Nucleus accumbens (tissue), 56 donors: ENCODE measurements at places on chromosomes 5 and 9.

DNA sequence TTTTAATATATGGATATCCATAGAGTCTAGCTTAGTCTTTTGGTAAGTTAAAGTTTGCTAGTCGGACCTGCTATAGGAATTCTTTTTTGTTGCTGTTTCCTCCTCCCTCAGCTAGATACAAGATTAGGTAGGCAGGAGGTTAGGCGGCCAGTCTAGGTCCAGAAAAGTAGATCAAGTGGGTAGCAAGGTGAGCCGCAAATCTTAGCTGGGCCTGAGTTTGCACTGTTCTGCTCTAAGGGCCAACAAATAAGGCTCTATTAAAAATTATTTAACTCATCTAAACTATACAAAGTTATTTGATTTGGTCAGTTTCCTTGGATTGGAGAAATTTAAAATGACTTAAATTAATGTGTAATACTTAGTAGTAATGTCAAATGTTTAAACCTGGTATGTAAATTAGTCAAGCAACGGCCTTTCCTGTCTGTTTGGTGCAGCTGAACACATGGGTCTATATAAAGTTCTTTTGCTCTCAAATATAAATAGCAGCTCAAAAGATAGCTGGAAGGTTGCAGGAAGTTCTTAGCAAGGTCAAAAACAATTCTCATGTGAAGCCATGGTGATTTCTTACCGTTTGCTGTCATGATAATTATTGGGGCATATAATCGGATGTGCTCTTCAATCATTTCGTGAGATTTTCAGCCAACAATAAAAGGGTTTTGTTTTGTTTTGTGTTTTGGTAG is 72.0 kb downstream of the PRKACG start:
- DNase-seq, result no peak

- no peak for DNase-seq
These were observed 188.9 kb downstream of the NSG2 start for GRCh38 chr5:174234388-174234787.

- no peak for DNase-seq
These were observed 31.7 kb upstream of the IRX4 start for GRCh38 chr5:1914471-1914870.

- no peak for DNase-seq
These were observed 181.3 kb downstream of the CAVIN4 start for GRCh38 chr9:100759215-100759614.

DNA sequence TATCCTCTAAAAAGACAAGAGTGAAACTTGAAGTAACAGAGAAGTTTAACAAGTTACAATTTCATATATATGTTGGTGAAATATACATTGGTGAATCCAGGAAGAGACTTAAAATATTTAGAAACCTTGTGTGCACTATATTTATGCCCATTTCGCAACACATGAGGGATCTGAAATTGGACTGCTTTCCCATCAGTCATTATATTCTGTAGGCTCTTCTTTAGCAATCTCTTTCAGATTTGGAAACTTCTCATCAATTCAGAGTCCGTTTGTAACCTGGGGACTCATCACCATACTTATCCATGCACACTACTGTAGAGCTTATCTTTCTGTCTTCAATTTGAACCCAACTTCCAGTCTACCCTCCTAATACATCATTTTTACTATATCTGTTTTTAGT is 2.1 kb downstream of the ITGA1 start:
- DNase-seq, result no peak

- peak; percentile 10 for DNase-seq
These were observed 198.1 kb downstream of the LURAP1L start for GRCh38 chr9:12972608-12973589.

- DNase-seq, result no peak
These were observed 314.3 kb upstream of the CHD1 start for GRCh38 chr5:99243111-99243510.

- no peak for DNase-seq
These were observed 68.6 kb upstream of the TNPO1 start for GRCh38 chr5:72747826-72748225.

- DNase-seq, result no peak
These were observed 23.1 kb downstream of the SLC36A3 start for GRCh38 chr5:151280443-151280842.

DNA sequence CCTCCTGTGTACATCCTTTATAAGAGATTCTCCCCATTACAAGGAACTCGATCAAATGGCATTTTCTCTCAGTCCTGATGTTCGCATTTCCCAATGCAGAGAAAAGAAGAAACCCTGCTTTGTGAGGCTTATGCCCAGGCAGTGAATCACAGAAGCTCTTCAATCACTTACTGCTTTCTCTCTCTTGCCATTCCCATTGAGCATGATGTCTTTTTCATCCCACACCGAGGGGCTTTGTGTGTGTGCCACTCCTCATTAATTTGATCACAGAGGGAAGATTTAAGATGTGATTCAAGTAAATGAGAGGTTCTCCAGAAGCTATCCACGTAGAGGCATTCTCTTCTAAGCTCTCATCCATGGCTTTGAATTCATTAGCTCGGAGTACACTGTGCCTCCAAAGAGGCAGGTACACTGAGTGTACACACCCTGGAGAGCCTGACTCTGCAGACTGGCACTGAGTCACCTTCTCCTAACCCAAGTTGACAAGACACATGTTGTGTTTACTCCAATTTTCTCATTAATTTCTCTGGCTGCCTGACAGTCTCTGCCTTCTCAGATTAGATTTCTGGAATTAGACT is 45.4 kb downstream of the MFAP3 start:
- no peak for DNase-seq

- DNase-seq, result no peak
These were observed 102.7 kb downstream of the OSMR start for GRCh38 chr5:38948501-38948900.
